ENCODE measurements at places on chromosomes 16 and 17. TPM values are rescaled to one million over a fixed set of nuclear protein-coding genes. Genes with fewer than 3 reads are reported as not detected.

DPEP3 gene
- total RNA-seq, result not detected

PRCD gene
- under 0.01 TPM for total RNA-seq

SDR42E2 gene
- not detected for total RNA-seq

RUNDC3A gene
- 0.33 TPM for total RNA-seq

MMP28 gene
- 11.3 TPM for total RNA-seq

ZP2 gene
- not detected for total RNA-seq

HOXB4 gene
- total RNA-seq, result 6.0 TPM

NOTUM gene
- under 0.01 TPM for total RNA-seq
